ENCODE measurements at places on chromosomes 4 and X. TPM values are rescaled to one million over a fixed set of nuclear protein-coding genes. Genes with fewer than 3 reads are reported as not detected.

EPGN gene
- total RNA-seq = not detected

CT45A8 gene
- total RNA-seq = not detected

MTNR1A gene
- total RNA-seq = not detected

TMPRSS11F gene
- not detected for total RNA-seq

GAGE12E gene
- total RNA-seq = not detected

S100G gene
- not detected for total RNA-seq

NLGN4X gene
- total RNA-seq = not detected

ETFDH gene
- total RNA-seq = 14.0 TPM

CXCL10 gene
- 0.28 TPM for total RNA-seq

CCNQ gene
- 27.6 TPM for total RNA-seq

Data from IMR-90 (cell line).